Activated CD8-positive, alpha-beta T cell treated with anti-CD3 and anti-CD28 coated beads, Interleukin-2, amount 10 ng/mL, durations not matched to agents 7 days and 5 days (primary cell): ENCODE measurements at places on chromosomes 13 and 19. TPM values are rescaled to one million over a fixed set of nuclear protein-coding genes. Genes with fewer than 3 reads are reported as not detected.
A peak's percentile ranks its signal among the peaks of the same experiment; 100 is the strongest.

DNA sequence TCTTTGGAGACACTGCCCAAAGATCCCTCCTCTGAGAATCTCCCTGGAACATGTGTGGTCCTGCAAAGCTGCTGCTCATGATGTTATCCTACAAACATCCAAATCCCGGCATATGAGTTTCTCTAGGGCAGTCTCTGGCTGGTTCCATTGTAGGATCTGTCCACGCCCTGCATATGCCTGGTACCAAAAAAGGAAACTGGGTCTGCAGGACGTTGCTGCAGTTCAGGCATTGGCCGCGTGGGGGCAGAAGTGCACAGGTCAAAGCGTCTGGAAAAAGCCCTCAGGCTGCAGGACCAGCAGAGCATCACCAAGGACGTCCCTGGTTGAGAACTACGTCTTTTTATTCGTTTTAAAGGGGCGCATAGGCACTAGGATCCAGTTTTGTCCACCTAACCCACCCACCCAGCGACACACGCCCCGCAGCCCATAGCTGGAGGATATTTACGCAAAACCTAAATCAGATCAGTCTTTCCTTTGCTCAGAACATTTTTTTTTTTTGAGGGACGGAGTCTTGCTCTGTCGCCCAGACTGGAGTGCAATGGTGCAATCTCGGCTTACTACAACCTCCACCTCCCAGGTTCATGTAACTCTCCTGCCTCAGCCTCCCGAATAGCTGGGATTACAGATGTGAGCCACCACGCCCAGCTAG is 12.9 kb upstream of the ZNF564 start:
- DNase-seq, result peak; percentile 93
- peak overlapping the region; percentile 4 for H3K27ac ChIP-seq
- H3K4me3 ChIP-seq, result no peak overlapping the region
- no peaks in the 10 kb centered on the region for H3K27me3 ChIP-seq
- peaks cover 7% of the 10 kb centered on the region for H3K4me1 ChIP-seq

GRCh38 chr13:20546556-20546955 is 20.4 kb upstream of the IFT88 start:
- H3K27me3 ChIP-seq, result peaks cover 3% of the 10 kb centered on the region
- H3K4me1 ChIP-seq, result peaks cover 7% of the 10 kb centered on the region
- no peak overlapping the region for H3K4me3 ChIP-seq
- H3K27ac ChIP-seq, result no peak overlapping the region

MPND gene
- total RNA-seq, result 26.0 TPM

DNA sequence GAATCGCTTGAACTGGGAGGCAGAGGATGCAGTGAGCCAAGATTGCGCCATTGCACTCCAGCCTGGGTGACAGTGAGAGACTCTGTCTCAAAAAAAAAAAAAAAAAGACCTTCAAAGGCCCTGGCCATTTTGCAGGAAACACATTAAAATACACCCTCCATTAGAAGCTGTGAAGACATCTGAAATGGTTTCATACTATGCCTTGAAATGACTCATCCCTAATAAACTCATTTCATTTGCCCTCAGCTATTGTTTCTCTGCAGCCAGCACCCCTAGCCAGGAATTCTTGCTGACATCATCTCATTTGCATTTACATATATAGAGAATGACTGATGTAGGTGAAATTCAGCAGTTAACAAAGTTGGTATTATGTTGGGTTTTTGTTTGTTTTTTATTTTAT is 8.7 kb downstream of the EML2 start:
- H3K27me3 ChIP-seq, result no peaks in the 10 kb centered on the region
- H3K4me3 ChIP-seq, result no peak overlapping the region
- peaks cover 33% of the 10 kb centered on the region for H3K36me3 ChIP-seq
- H3K27ac ChIP-seq, result no peak overlapping the region
- no peak for DNase-seq
- peaks cover 6% of the 10 kb centered on the region for H3K4me1 ChIP-seq

PSMD8 gene
- 173 TPM for total RNA-seq

VAV1 gene
- total RNA-seq, result 122 TPM

GAPDHS gene
- not detected for total RNA-seq

CACNA1A gene
- 0.60 TPM for total RNA-seq

DNA sequence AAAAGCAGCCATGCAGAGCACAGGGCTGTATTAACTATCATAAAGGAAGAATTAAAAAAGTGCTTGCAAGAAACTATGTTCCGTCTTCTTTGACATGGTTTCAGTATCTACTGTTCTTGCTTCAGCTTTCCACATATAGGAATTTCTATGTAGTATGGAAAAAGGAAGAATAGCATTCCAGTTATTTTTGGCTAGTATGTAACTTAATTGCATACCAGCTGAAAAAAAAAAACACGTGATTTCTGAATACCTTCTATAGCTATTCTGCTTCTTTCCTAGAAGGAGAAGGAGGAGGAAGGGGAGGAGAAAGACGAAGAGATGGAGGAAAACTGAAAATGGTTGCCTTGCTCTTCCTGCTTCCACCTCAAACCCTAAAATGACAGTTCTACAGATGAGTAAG is 619.0 kb downstream of the KCTD12 start:
- H3K4me1 ChIP-seq, result no peaks in the 10 kb centered on the region
- no peak overlapping the region for H3K27ac ChIP-seq
- no peak overlapping the region for H3K4me3 ChIP-seq
- no peaks in the 10 kb centered on the region for H3K27me3 ChIP-seq

DNA sequence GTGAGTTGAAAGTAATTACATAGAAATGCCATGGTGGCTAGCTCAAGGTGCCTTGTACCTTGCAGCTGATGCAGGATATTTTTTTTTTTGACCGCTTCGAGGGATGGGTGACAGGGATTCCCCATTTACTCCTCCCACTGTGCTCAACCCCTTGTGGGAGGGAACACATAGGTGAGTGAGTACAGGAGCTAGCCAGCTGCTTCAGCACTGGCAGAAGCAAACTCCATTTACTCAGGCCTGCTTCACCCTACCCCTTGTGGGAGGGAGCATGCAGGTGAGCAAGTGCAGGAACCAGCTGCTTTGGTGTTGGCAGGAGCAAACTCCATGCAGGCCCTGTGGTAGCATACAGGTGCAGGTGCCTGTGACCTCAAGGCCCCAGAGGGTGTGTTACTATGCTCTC is 330.1 kb downstream of the TDRD3 start:
- no peaks in the 10 kb centered on the region for H3K36me3 ChIP-seq
- no peak overlapping the region for H3K27ac ChIP-seq
- DNase-seq, result no peak
- no peaks in the 10 kb centered on the region for H3K27me3 ChIP-seq
- no peaks in the 10 kb centered on the region for H3K4me1 ChIP-seq
- H3K4me3 ChIP-seq, result no peak overlapping the region

LRRC63 gene
- 2.2 TPM for total RNA-seq

DNA sequence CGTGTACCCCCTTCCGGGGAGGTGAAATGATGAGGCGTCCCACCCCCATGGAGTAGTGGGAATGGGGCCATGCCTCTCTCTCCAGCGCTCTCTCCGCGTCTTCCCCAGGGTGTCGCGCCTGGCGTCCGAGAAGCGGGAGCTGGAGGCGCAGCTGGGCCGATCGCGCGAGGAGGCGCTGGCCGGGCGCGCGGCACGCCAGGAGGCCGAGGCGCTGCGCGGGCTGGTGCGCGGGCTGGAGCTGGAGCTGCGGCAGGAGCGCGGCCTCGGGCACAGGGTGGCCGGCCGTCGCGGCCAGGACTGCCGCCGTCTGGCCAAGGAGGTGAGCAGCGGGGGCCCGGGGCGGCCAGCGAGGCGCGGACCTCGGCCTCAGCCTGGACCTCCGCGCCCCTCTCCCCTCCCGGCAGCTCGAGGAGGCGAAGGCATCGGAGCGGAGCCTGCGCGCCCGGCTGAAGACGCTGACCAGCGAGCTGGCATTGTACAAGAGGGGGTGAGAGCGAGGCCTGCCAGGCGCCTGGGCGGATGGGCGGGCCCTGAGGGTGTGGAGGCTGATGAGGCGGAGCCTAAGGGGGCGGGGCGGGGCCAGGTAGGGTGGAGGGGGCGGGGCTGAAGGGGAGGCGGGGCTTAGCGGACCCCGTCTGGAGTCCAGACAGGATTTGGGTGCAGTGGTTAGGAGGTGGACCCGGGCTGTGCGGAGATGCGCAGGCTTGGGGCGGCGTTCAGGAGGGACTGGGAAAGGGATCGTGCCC is 7.7 kb downstream of the PGLYRP1 start:
- peak; percentile 70 for DNase-seq
- peak overlapping the region; percentile 32 for H3K27ac ChIP-seq
- peaks cover 17% of the 10 kb centered on the region for H3K4me1 ChIP-seq
- H3K27me3 ChIP-seq, result peaks cover 13% of the 10 kb centered on the region

HCN2 gene
- total RNA-seq, result 0.84 TPM

ZNF540 gene
- 1.2 TPM for total RNA-seq
